Breast epithelium (tissue), 4 donors: ENCODE measurements at places on chromosomes 2 and 18. TPM values are rescaled to one million over a fixed set of nuclear protein-coding genes. Genes with fewer than 3 reads are reported as not detected.

CABLES1 gene
- total RNA-seq: 18.1 TPM

PDIA6 gene
- total RNA-seq: 108 TPM

GALR1 gene
- total RNA-seq: under 0.01 TPM

TMEM131 gene
- total RNA-seq: 47.4 TPM

KIF1A gene
- not detected for total RNA-seq

MPHOSPH10 gene
- 24.8 TPM for total RNA-seq

TNFAIP6 gene
- 12.5 TPM for total RNA-seq

ARID5A gene
- total RNA-seq: 56.4 TPM

LYPD1 gene
- 0.48 TPM for total RNA-seq

TRIM43 gene
- not detected for total RNA-seq

MYOM1 gene
- 3.1 TPM for total RNA-seq

TMEM247 gene
- total RNA-seq: not detected

TXNDC2 gene
- 0.16 TPM for total RNA-seq

LINC00305 gene
- total RNA-seq: not detected

DUSP19 gene
- total RNA-seq: 1.9 TPM

MC4R gene
- total RNA-seq: not detected

ALPI gene
- 0.33 TPM for total RNA-seq
